ENCODE measurements at places on chromosomes 1 and 21.

GRCh38 chr1:242055749-242056320 lies 56.9 kb upstream of the MAP1LC3C start:
- DNase-seq, result peak; percentile 22

DNA sequence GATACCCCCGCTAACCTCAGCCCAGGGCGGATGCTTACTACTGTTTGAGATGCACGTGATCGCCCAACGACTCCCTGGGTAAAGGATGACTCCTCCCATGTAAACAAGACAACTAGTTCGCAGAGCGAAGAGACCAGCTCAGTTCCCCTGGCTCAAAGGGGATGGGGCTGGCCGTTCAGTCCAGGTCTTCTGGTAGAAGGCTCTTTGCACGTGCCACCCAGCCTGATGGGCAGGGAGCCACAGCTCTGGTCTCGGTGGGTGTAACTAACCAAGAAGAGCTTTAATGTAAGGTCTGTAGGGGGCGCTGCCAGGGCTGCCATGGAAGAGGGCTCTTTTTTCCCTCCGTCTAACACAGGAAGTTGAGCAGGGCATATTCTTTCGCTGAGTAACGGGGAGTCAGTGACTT lies 49.4 kb upstream of the PARP1 start:
- DNase-seq, result peak; percentile 24

- DNase-seq, result peak; percentile 12
Observed at GRCh38 chr1:241637046-241637590, 3.1 kb downstream of the CHML start.

DNA sequence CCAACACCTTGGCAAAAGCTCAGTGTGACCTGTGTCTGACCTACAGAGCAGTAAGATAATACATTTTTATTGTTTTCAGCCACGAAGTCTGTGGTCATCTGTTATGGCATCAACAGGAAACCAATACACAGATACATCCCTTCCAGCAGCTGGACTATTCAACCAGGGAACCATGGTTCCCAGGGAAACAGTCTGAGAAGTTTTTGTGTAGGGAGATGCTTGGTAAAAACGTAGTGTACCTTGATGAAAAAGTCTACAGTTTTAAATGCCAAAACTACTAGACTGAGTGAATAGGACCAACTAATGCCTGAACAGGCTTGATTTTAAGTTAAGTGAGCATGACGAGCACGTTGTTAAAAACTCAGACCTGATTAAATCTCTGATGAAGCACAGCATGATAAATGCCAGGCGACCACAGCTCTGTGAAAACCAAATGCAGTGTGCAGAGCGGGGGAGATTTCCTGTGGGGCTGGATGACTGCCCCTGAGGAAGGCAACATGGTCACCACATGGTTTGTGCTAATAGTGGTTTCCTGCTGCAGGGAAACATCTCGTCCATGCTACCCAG lies 228.9 kb downstream of the TNR start:
- peak; percentile 5 for DNase-seq

- DNase-seq, result no peak
Observed at GRCh38 chr1:43446881-43447835, 6.6 kb downstream of the HYI start.

- DNase-seq, result no peak
Observed at GRCh38 chr1:202131956-202132821, 9.5 kb downstream of the GPR37L1 start.

- no peak for DNase-seq
Observed at GRCh38 chr21:46561445-46562090, 43.3 kb downstream of the S100B start.

- DNase-seq, result peak; percentile 30
Observed at GRCh38 chr1:95127380-95127779, 10.2 kb downstream of the TLCD4 start.

- DNase-seq, result no peak
Observed at GRCh38 chr21:44555200-44555875, 3.3 kb downstream of the KRTAP10-3 start.

- DNase-seq, result no peak
Observed at GRCh38 chr1:96557336-96557735, 164.2 kb upstream of the PTBP2 start.

DNA sequence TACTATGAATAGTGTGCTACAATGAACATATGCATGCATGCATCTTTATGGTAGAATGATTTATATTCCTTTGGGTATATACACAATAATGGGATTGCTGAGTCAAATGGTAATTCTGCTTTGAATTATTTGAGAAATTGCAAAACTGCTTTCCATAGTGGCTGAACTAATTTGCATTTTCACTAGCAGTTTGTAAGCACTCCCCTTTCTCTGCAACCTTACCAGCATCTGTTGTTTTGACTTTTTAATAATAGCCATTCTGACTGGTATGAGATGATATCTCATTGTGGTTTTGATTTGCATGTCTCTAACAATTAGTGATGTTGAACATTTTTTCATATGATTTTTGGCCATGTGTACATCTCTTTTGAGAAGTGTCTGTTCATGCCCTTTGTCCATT lies 24.0 kb upstream of the DIRAS3 start:
- DNase-seq, result no peak

DNA sequence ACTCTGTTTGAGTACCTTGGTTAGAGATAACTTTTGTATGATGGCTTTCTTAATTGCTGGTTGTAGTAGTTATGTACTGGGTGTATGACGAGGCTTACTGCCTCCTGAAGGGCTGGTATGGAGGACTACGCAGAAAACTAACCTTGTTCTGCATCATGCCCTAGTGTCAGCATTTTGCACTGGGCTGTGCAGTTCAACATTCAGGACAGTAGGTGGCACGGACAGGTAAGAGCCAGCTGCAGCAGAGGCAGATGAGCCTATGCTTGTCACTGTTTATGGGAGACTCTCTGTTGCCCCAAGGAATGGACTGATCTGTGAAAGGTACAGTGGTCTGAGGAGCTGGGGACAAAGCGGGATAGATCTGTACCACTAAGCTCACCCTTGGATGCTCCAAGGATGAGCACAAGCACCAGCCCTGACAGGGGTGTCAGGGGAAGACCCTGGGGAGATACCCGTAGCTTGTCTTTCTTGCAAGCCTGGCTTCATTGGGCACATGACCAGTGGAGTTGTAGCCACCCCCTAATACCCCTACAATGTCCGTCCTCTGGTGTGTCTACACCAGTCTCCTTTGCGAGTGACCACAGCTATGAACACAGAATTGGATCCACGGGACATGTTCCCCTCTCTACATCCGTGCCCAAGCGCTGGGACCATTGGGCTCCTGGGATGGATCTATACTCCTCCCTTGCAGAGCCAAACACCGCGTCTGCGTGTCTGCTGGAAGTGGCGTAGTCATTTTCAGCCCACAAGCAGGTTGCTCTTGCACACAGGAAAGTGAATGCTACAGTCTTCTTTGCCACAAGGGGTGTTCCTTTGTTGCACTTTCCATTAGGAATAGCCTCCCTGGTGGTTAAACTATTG lies 51.1 kb upstream of the CFHR3 start:
- DNase-seq, result peak; percentile 54

DNA sequence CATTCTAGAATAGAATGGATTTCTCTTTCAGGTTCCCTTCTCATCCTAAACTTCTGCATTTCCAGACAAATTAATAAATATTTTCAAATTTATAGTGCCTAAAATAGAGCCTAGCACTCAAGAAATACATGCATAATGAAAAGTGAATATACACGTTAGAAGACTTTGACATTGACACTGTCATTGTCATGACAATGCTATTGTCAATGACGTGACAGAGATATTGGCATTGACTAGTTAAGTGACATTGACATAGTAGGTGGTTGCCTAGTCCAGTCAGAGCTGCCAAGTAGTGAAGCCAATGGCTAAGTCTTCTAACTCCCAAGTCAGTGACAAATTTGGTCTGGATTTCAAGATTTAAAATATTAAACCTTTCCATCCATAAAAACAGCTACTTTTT lies 410.5 kb downstream of the LMO4 start:
- no peak for DNase-seq

DNA sequence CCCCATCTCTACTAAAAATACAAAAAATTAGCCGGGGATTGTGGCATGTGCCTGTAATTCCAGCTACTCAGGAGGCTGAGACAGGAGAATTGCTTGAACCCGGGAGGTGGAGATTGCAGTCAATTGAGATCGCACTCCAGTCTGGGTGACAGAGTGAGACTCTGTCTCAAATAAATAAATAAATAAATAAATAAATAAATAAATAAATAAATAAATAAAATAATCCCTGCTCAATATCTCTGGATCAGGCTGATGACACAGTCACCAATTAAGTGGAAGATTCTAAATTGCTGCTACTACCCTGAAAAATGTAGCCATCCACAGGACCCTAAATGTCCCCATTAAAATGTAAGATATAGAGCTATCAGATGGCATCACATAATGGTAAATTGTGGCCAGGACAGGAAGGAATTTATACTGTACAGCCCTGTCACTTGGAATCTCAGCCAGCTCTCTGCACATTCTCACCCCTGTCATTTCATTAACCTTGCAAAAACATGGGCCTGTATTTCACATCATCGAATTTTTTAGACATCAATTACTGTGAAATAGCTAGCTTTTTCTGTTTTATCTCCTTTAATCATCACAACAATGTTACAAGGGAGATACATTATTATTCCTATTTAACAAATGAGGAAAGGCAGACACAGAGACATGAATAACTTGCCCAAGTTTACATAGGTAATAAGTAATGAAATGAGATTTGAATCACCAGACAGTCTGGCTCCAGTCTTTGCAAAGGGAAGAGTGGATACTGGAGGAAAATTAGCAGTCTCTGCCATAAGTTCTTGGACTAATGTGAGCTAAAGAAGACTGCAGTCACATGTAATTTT lies 56.7 kb upstream of the NTPCR start:
- peak; percentile 52 for DNase-seq

GRCh38 chr1:65764052-65764451 lies 28.6 kb upstream of the PDE4B start:
- peak; percentile 33 for DNase-seq

- peak; percentile 87 for DNase-seq
Observed at GRCh38 chr1:7847599-7847998, 5.3 kb downstream of the UTS2 start.
